ENCODE measurements at places on chromosomes 3 and 15.

DNA sequence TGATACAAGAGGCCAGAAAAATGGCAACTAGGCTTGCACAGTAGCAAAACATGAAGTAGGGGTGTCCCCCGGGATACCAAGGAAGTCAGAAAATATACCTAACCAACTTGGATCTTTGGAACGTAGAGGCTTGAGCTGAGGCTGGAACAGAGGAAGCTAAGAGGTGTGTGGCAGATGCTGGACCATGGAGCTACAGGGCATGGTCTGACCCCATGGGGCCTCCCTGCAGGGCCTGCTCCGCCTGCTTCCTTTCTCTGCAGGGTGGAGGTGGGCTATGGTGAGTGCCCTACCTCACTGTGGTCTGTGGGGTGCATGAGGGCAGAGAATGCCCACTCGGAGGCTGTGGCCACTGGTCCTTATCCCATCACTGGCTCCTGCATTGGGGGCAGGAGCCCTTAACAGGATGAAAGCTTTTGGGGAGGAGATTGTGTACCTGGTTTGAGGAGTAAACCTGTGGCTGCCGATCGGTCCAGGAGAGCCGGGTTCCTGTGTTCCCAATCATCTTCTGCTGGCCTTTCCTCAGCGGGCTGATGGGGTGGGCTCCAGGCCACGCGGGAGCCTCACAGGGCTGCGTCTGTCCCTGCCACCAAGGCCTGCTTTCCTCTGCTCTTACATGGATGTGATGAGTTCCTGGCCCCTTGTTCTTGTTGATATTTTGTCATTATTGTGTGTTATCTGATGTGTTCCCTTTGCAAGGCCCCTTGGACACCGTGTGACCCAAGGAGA is 96.8 kb downstream of the OCA2 start:
- DNase-seq, result no peak

GRCh38 chr15:88300089-88300488 is 43.5 kb upstream of the NTRK3 start:
- DNase-seq, result no peak

GRCh38 chr3:187746442-187747281 is 1.4 kb upstream of the BCL6 start:
- no peak for DNase-seq

DNA sequence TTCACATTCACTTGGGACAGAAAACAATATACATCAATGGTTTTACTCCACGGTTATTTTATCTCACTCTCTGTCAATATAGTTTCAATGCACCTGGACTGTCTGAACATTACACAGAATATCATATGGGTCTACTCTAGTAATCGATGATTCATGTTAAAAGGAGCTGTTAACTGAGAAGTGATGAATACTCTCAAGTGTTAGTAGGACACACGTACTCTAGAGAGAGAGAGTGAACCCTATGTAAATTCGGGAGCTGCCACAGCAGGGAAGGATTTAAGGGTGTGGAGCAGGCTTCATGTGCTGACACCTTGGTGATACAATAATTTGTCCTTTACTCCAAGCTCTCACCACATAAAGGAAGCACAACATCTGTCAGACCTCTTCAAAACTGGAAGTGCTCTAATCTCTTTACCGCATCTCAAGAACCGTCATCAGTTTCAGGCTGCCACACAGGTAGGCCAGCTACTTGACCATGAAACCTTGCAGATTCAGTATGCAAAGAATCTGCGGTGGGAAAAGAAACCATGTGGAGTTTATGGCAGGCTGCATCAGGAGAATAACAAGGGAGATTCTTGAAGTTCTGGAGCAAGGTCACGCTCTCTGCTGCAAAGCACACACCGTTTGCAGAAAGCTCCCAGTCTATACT is 199.2 kb upstream of the TMC3 start:
- DNase-seq, result no peak

- DNase-seq, result no peak
Measured at GRCh38 chr3:155639462-155640055, 105.3 kb downstream of the PLCH1 start.

- DNase-seq, result no peak
Measured at GRCh38 chr15:99635145-99635544, 69.4 kb downstream of the MEF2A start.

- DNase-seq, result no peak
Measured at GRCh38 chr15:63226155-63226883, 36.9 kb downstream of the RAB8B start.

DNA sequence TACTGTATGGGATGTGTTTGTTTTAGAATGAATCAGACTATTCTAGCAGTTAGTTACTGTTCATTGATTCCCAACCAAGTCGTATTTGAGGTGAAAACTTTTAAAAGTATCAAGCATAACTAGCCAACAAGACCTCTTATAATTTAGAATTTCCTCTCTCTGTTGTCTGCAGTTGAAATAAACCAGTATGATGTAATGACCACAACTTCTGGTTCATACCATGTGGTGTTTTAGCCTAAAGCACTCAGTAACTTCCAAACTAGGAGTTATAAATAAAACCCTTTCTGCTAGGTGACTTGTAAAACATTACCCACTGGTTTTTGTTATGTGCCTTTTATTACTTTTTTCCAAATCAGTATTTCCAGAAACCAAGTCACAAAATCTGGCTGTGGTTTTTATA is 19.8 kb upstream of the P2RY12 start:
- DNase-seq, result no peak

GRCh38 chr3:86996261-86996955 is 5.5 kb upstream of the VGLL3 start:
- DNase-seq, result no peak

- no peak for DNase-seq
Measured at GRCh38 chr3:98594628-98595324, 1.4 kb upstream of the CPOX start.

- DNase-seq, result no peak
Measured at GRCh38 chr3:49886922-49887265, 16.8 kb downstream of the MST1R start.

DNA sequence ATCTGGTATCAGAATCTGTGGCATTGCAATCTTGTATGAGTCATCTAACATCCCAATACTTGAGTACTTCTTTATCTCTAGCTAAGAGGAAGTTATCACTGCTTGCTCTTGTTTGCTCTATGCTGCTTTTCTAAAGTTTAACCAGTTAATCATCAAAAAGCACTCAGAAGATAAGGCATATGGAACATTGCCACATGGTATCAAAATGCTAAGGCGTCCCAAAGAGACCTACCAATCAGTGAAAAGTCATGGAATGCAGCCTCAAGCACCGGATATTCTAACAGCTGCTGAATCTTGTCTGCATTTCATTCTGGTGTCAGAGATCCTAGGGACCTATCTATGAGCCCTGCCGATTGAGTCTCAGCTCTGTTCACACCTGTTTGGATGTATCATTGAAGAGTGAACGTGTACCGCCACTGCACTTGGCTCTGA is 192.8 kb downstream of the ARPP21 start:
- DNase-seq, result no peak

DNA sequence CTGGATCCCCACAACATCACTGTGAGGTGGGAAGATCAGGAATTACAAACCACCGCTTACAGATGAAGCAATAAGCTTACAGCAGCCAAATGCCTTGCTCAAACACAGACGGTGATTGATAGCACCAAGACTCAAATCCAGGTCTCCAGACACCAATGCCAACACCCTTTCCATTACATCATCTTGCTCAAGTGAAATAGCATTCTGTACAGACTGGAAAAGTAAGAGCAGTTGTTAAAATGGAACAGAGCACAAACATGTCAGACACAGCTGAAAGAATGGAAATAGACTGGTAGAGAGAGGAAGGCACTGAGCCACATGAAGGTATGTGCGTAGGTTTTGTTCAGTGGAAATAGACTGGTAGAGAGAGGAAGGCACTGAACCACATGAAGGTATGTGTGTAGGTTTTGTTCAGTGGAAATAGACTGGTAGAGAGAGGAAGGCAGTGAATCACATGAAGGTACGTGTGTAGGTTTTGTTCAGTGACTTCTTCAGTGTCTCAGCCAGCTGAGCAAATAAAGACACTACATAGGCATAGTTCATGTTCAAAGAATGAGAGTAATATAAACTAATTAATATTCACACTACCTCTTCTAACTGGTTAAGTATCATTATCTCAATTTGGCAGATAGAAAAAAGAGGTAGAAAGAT is 15.6 kb downstream of the CLDN1 start:
- no peak for DNase-seq

GRCh38 chr3:171132873-171133272 is 106.4 kb upstream of the SLC2A2 start:
- DNase-seq, result no peak

- no peak for DNase-seq
Measured at GRCh38 chr15:77402740-77403379, 17.0 kb downstream of the PEAK1 start.

DNA sequence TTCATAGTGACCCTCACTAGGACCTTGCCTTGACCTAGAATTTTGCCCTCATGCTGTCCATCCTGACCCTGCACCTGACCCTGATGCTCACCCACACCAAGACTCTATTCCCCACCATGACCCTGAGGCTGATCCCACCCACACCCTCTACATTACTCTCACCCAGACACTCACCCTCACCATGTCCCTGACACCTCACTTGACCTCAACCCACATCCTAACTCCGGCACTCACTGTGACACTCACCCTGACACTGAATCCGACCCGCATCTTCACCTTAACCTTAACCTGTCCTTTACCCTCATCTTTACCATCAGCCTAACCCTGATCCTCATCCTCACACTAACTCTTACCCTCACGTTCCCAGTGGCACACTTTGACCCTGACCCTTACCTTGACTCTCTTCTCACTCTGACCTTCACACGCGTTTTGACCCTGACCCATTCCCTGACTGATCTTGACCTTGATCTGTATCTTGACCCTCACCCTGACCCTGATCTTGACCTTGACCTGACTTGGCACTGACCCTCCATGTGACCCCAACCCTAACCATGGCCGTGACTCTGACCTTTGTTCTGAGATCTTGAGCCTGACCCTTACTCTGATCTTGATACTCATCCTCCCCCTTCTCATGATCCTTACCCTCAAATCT is 22.2 kb upstream of the SLC25A26 start:
- DNase-seq, result no peak

GRCh38 chr15:68790910-68791309 is 29.8 kb downstream of the ANP32A start:
- no peak for DNase-seq

- DNase-seq, result no peak
Measured at GRCh38 chr3:188125076-188125475, 28.9 kb upstream of the LPP start.

- peak; percentile 59 for DNase-seq
Measured at GRCh38 chr3:125437631-125438435, 62.7 kb upstream of the ZNF148 start.

- DNase-seq, result no peak
Measured at GRCh38 chr3:133393691-133394474, 6.0 kb upstream of the BFSP2 start.

- DNase-seq, result no peak
Measured at GRCh38 chr3:193932576-193932975, 203.4 kb upstream of the HES1 start.

DNA sequence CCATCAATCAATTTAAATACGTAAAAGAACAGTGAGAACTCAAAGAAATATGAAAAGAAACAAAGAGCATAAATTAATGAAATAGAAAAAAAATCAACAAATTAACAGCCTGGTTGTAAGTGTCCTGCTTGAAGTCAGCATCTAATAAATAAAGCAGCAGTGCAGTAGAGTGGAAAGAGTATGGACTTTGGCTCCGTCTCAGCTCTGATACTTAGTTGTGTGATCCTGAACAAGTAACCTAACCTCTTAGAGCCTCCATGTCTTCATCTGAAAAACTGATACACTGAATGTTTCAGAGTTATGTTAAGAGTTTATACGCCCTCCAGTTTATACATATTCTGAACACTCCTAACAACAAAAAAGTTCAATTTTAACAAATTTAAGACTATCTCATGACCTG is 44.6 kb downstream of the TFDP2 start:
- DNase-seq, result no peak

GRCh38 chr3:109943181-109943580 is 605.8 kb upstream of the DPPA4 start:
- no peak for DNase-seq

- DNase-seq, result no peak
Measured at GRCh38 chr3:150469031-150469930, 61.2 kb downstream of the TSC22D2 start.

DNA sequence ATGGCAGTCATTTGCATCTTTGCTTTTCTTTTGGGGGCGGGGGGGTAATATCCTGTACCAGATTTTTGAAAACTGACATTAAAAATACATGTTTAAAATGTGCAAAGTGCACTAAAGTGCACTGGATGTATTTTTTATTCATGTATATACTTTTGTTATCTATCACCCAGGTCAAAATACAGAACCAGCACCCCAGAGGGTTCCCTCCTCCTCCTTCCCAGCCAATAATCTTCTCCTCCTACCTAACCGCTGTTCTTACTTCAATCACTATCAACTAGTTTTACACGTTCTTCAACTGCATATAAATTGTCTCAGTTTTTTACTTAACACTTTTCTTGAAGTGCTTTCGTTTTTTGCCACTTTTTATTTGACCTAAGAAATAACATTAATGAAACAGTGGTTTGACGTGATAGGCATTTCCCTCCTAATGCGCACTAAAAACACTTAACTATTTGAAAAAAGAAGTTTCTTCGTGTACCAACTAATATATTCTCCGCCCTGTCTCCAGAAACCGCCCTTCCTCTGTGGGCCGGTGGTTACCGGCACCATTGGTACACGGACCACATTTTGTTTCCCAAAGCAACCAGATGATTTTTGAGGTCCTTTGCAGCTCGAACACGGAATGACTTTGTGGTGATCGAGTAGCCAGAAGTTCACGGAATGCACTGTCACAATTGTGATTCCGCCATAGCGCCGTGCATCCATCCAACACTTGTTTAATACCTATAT is 836 bp upstream of the AKAP13 start:
- no peak for DNase-seq

DNA sequence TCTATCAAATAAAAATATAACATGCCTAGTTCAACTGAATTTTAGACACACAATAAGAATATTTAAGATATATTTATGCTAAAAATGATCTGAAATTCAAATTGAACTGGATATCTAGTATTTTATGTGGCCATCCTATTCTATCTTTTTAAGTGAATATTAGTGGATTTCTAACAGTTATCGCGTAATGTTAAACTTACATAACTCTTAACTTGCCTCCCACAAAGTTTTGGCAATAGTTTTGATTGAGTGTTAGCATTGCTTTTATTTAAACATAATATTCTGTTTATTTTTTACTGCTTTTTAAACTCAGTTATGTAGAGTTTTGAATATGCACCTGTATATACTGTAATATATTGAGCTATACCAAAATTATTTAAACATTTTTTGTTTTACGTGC is 1279.5 kb downstream of the OTOL1 start:
- no peak for DNase-seq

DNA sequence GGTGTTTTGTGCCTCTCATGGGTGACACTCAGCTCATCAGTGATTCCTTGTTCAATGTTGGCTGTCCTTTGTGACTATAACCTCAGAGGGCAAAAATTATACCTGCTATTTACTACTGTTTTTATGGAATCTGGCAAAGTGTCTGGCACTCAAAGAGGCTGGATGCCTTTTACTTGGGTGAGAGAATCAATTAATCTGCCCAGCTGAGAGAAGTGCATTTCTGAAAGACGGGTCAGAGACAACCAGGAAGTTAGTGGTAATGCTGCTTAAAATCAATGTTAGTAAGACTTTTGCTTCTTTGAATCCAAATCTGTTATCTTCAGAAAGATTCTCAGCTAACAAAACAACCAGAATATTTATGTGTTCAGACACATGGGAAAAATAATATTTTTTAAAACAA is 436.2 kb upstream of the SUCLG2 start:
- no peak for DNase-seq

Measured in stimulated activated CD4-positive, alpha-beta T cell treated with anti-CD3 and anti-CD28 coated beads, Interleukin-1b, Interleukin-23, amount 100 ng/mL, for 4 hours (primary cell).